ENCODE measurements at places on chromosomes 3 and 15.

GRCh38 chr3:50657816-50658215, 16.9 kb upstream of the DOCK3 start:
- H3K4me1 ChIP-seq, result no peaks in the 10 kb centered on the region
- H3K27me3 ChIP-seq, result no peaks in the 10 kb centered on the region
- H3K27ac ChIP-seq, result no peak overlapping the region

GRCh38 chr15:35696767-35697231, 150.8 kb upstream of the DPH6 start:
- H3K27me3 ChIP-seq, result no peaks in the 10 kb centered on the region
- peak; percentile 71 for DNase-seq
- H3K4me3 ChIP-seq, result no peak overlapping the region
- peaks cover 47% of the 10 kb centered on the region for H3K4me1 ChIP-seq
- peak overlapping the region; percentile 72 for H3K27ac ChIP-seq

DNA sequence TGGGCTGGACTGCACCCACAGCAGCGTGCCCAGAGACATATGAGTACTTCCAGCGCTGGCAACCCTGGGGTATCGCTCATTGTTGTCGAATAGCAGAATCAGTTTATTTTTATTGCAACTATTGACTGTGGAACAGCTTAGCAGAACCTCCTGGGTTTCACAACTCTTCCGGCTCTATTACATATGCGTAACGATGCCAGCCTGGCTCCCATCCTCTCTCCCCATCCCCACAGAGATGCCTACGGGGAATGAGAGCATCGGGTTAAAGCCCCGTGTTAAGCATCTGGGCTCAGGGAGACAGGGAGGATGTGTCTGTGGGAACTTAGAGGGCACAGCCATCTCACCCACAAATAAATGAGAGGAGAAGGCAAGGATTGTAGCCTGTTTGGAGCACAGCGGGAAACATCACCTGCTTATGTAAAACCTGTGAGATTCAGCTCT, 76.6 kb upstream of the DLG1 start:
- H3K27ac ChIP-seq, result no peak overlapping the region
- no peaks in the 10 kb centered on the region for H3K36me3 ChIP-seq
- no peaks in the 10 kb centered on the region for H3K27me3 ChIP-seq
- DNase-seq, result no peak
- no peak overlapping the region for H3K4me3 ChIP-seq

GRCh38 chr3:160948273-160948672, 156.9 kb downstream of the B3GALNT1 start:
- H3K36me3 ChIP-seq, result no peaks in the 10 kb centered on the region
- peak; percentile 45 for DNase-seq
- no peaks in the 10 kb centered on the region for H3K4me1 ChIP-seq
- H3K4me3 ChIP-seq, result no peak overlapping the region
- H3K27me3 ChIP-seq, result no peaks in the 10 kb centered on the region

GRCh38 chr3:45453839-45454238, 65.5 kb downstream of the LARS2 start:
- no peak overlapping the region for H3K4me3 ChIP-seq
- no peaks in the 10 kb centered on the region for H3K27me3 ChIP-seq
- no peaks in the 10 kb centered on the region for H3K36me3 ChIP-seq
- DNase-seq, result no peak

GRCh38 chr3:63624941-63625560, 27.4 kb upstream of the SNTN start:
- no peaks in the 10 kb centered on the region for H3K27me3 ChIP-seq
- H3K4me1 ChIP-seq, result no peaks in the 10 kb centered on the region
- H3K27ac ChIP-seq, result no peak overlapping the region
- no peaks in the 10 kb centered on the region for H3K36me3 ChIP-seq

GRCh38 chr15:66619152-66619903, 53.5 kb upstream of the LCTL start:
- no peaks in the 10 kb centered on the region for H3K27me3 ChIP-seq
- H3K27ac ChIP-seq, result no peak overlapping the region
- peaks cover 42% of the 10 kb centered on the region for H3K4me1 ChIP-seq
- peak; percentile 88 for DNase-seq

DNA sequence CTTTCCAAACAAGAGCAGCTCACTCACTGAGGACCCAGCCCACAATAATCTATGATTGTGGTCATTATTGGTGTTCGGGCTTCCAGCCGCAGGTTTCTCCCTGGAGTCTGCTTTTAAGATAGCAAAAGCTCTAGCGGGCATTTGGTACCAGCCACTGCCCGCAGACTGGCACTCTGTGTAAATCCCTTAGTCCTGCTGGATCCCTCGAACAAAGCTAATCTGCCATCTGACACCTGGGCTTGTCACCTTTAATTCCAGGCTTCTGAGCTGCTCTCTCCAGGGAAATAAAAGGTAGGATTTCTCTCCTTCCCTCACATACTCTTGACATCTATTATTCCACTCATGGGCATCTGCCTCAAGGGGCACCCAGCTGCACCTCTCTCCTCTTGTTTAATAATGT, 158.7 kb downstream of the PDCD6IP start:
- H3K36me3 ChIP-seq, result no peaks in the 10 kb centered on the region
- no peaks in the 10 kb centered on the region for H3K27me3 ChIP-seq
- H3K27ac ChIP-seq, result no peak overlapping the region
- no peaks in the 10 kb centered on the region for H3K4me1 ChIP-seq
- DNase-seq, result no peak
- H3K4me3 ChIP-seq, result no peak overlapping the region

GRCh38 chr3:123431658-123432324, 17.1 kb downstream of the ADCY5 start:
- no peaks in the 10 kb centered on the region for H3K27me3 ChIP-seq
- peaks cover 15% of the 10 kb centered on the region for H3K4me1 ChIP-seq
- no peak for DNase-seq
- peak overlapping the region; percentile 25 for H3K27ac ChIP-seq

GRCh38 chr3:4977853-4978203, 1.4 kb upstream of the BHLHE40 start:
- no peaks in the 10 kb centered on the region for H3K36me3 ChIP-seq
- DNase-seq, result no peak
- no peaks in the 10 kb centered on the region for H3K27me3 ChIP-seq
- peak overlapping the region; percentile 94 for H3K27ac ChIP-seq
- peak overlapping the region; percentile 28 for H3K4me3 ChIP-seq

GRCh38 chr15:56763141-56763895, 30.0 kb upstream of the ZNF280D start:
- no peaks in the 10 kb centered on the region for H3K36me3 ChIP-seq
- no peak overlapping the region for H3K4me3 ChIP-seq
- peaks cover 24% of the 10 kb centered on the region for H3K4me1 ChIP-seq
- DNase-seq, result no peak
- no peak overlapping the region for H3K27ac ChIP-seq
- no peaks in the 10 kb centered on the region for H3K27me3 ChIP-seq

DNA sequence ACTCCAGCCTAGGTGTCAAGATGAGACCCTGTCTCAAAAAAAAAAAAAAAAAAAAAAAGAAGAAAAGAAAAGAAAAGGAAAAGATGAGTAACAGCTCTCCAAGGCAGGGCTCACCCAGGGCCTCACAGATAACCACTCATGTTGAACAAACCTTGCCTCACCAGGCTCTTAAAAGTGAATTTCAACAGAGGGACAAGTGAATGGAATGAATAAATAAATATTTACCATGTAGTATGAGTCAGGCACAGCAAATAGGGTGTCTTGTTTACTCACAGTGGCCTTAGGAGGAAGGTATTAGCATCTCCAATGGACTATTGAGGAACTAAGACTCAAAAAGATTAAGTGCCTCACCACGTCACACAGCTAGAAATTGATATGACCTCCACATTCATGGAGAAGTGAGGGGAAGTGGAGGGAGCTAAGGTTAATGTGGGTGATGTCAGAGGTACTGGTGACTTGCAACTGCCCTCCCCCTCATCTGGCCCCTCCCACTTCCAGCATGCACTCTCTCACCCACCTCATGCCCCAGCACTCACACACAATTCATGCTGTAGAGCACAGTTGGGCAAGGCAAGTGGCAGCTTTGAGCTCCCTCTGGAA, 255.5 kb downstream of the UACA start:
- peak overlapping the region; percentile 78 for H3K27ac ChIP-seq
- no peaks in the 10 kb centered on the region for H3K27me3 ChIP-seq
- H3K4me1 ChIP-seq, result peaks cover 25% of the 10 kb centered on the region
- DNase-seq, result peak; percentile 80
- no peaks in the 10 kb centered on the region for H3K36me3 ChIP-seq

- peak overlapping the region; percentile 32 for H3K27ac ChIP-seq
- no peaks in the 10 kb centered on the region for H3K27me3 ChIP-seq
- H3K4me1 ChIP-seq, result peaks cover 21% of the 10 kb centered on the region
Observed at GRCh38 chr3:182729903-182730674, 63.2 kb upstream of the ATP11B start.

GRCh38 chr3:177602601-177603147, 405.4 kb upstream of the TBL1XR1 start:
- H3K36me3 ChIP-seq, result no peaks in the 10 kb centered on the region
- no peak for DNase-seq
- H3K27ac ChIP-seq, result peak overlapping the region; percentile 46
- no peak overlapping the region for H3K4me3 ChIP-seq

Measured in hepatocyte (in vitro differentiated cells).